ENCODE measurements at places on chromosomes 4 and X. TPM values are rescaled to one million over a fixed set of nuclear protein-coding genes. Genes with fewer than 3 reads are reported as not detected.

The HPGDS gene
- not detected for total RNA-seq

The SLC49A3 gene
- 0.81 TPM for total RNA-seq

The SPATA4 gene
- total RNA-seq = not detected

The TIGD2 gene
- 2.3 TPM for total RNA-seq

GRCh38 chr4:26784207-26784865 is 76.3 kb upstream of the STIM2 start:
- H3K27me3 ChIP-seq = peaks cover 4% of the 10 kb centered on the region
- no peak for DNase-seq
- H3K27ac ChIP-seq = no peak overlapping the region
- H3K4me3 ChIP-seq = no peak overlapping the region

The GPM6B gene
- total RNA-seq = not detected

GRCh38 chr4:123018396-123018775 is 96.0 kb upstream of the NUDT6 start:
- H3K4me1 ChIP-seq = no peaks in the 10 kb centered on the region
- H3K27ac ChIP-seq = no peak overlapping the region
- DNase-seq = no peak
- no peaks in the 10 kb centered on the region for H3K27me3 ChIP-seq
- H3K4me3 ChIP-seq = no peak overlapping the region
- peaks cover 7% of the 10 kb centered on the region for H3K36me3 ChIP-seq

GRCh38 chr4:25904748-25905082 is 9.3 kb upstream of the SMIM20 start:
- no peak overlapping the region for H3K27ac ChIP-seq
- H3K4me1 ChIP-seq = no peaks in the 10 kb centered on the region
- no peak for DNase-seq
- H3K27me3 ChIP-seq = peaks cover 4% of the 10 kb centered on the region

- no peak for DNase-seq
- no peaks in the 10 kb centered on the region for H3K36me3 ChIP-seq
- H3K27ac ChIP-seq = no peak overlapping the region
- H3K4me3 ChIP-seq = no peak overlapping the region
- H3K27me3 ChIP-seq = no peaks in the 10 kb centered on the region
- H3K4me1 ChIP-seq = no peaks in the 10 kb centered on the region
Measured at GRCh38 chr4:128727658-128728057, 81.8 kb upstream of the JADE1 start.

The PTPN13 gene
- total RNA-seq = 0.66 TPM

The NPY1R gene
- not detected for total RNA-seq

DNA sequence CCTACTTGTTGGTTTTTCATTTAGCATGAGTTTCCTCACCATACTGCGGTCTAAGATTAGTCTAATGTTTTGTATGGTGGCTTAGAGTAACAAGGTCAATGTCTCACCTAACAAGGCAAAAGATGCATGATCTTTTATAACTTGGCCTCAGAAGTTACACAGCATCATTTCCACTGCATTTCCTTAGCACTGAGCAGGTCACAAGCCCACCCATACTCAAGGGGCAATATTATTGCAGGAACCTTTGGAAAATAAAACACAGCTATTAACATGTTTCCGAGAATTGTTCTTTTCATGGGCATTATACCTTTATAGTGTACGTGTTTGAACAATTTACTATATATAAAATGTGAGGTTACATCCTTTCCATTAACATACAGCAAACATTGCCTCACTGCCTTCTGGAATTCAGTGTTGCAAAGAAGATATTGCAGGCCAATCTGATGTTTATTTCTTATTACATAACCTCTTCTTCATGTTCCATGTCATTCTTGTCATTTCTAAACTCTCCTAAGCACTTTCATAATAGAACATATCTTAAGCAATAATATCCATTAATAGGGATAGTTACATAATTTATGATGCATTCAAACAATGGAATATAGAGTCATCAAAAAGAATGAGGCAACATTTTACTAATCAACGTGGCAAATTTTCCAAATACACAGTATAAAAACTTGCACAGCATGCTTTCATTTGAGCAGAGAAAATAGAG is 153.8 kb downstream of the AREG start:
- H3K4me1 ChIP-seq = no peaks in the 10 kb centered on the region
- DNase-seq = no peak
- no peaks in the 10 kb centered on the region for H3K27me3 ChIP-seq
- H3K27ac ChIP-seq = no peak overlapping the region

- no peak overlapping the region for H3K4me3 ChIP-seq
- H3K4me1 ChIP-seq = no peaks in the 10 kb centered on the region
- H3K27ac ChIP-seq = no peak overlapping the region
- no peak for DNase-seq
- H3K27me3 ChIP-seq = no peaks in the 10 kb centered on the region
- H3K36me3 ChIP-seq = no peaks in the 10 kb centered on the region
Measured at GRCh38 chr4:124806403-124806802, 93.9 kb upstream of the ANKRD50 start.

DNA sequence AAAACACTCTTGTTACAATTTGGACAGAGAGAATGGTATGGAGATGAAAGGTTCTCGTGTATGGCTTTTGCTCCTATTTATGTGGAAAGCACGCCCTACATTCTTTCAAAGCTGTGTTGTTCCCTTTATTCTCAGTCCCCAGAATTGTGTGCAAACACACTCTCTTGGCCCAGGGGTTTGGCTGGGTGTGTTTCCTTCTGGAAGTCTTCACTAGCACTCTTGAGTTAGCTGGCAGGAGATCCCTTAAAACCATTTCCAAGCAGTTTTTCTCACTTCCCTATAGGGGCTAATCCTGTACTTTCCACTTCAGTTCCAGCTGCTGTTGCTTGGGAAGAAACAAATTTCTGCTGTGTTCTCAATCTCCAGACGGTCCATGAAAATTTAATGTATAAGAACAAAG is 35.1 kb downstream of the FHL1 start:
- DNase-seq = no peak
- no peak overlapping the region for H3K27ac ChIP-seq
- H3K27me3 ChIP-seq = no peaks in the 10 kb centered on the region
- no peak overlapping the region for H3K4me3 ChIP-seq
- H3K36me3 ChIP-seq = no peaks in the 10 kb centered on the region
- H3K4me1 ChIP-seq = no peaks in the 10 kb centered on the region

DNA sequence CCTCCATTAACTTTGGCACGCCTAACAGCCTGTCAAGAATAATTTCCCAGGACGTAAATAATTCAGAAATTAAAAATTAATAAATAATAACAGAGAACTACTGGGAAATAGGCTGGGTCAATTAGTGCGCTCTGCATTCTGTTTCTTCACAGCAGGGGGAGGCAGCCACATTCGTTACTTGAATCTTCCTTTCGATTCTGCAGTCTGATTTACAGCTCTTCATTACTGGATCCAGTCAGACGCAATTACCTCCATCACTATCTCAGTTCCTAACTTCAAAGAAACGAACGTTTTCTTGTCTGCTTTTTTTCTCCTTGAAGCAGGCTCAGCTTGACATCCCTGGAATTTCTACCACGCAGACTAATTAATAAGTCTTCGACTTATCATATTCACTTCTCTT is 9.0 kb upstream of the RPL34 start:
- H3K4me3 ChIP-seq = no peak overlapping the region
- DNase-seq = no peak
- H3K27ac ChIP-seq = no peak overlapping the region
- no peaks in the 10 kb centered on the region for H3K27me3 ChIP-seq
- H3K36me3 ChIP-seq = peaks cover 20% of the 10 kb centered on the region

The ASB5 gene
- total RNA-seq = not detected

All from activated T-helper 1 cell treated with anti-CD3 and anti-CD28 coated beads, Interleukin-12 subunit alpha, Interleukin-12 subunit beta, Interleukin-2, Interleukin-4 antibody, amounts not matched to agents 30 ng/mL and 10 ng/mL and 1 ng/mL, durations not matched to agents 14 hours and 24 hours and 36 hours (primary cell).